Stimulated activated CD4-positive, alpha-beta T cell treated with anti-CD3 and anti-CD28 coated beads, Interleukin-15, amount 100 ng/mL, for 48 hours (primary cell): ENCODE measurements at places on chromosomes 2 and 18.

DNA sequence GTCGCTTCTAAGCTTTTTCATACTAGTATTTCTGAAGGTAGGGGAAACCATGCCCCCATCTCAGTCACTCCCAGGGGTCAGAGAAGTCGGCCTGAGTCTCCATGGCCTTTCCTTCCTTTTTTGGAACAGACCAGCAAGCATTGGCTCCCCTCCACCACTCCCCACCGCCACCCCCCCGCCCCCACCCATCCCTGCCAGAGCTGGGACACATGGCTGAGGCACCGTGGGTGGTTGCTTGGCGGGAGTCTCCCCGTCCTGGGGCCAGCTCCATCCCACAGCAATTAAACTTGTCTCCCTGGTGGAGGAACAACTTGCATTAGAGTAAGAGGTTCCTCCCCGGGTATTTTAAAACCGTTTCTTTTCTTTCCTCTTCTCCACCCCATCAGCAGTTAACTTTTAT lies 100.8 kb upstream of the TFPI start:
- DNase-seq: no peak

DNA sequence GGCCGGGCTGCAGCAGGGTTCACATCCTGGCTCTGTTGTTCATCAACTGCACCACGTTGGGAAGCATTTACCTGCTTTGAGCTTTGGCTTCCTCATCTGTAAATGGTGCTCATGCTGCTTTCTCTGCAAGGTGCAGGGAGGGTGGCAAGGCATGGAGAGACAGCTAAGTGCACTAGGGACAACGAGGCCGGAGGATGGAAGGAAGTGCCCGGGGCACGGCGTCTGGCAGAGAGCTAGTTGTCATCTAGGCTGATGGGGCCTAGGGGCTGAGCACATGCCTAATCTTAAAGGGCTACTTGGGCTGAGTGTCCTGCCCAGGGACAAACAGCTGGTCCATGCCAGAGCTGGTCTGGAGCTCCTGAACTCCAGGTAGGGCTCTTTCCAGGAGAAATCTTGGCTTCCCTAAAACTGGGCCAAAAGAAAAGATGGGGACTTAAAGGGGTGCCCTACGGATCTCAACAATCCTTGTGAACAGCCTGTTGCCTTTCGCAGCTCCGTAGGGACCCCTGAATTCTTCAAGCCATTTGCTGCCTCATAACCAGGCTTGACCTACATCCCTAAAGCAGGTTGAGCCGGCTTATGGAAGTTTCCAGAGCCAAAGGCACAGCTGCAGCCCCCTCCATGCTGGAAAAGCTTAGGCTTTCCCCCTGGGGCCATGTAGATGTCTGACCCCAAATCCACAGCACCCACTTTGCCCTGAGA lies 130.8 kb downstream of the SMAD7 start:
- no peak for DNase-seq

- no peak for DNase-seq
Observed at GRCh38 chr2:16102976-16103380, 162.6 kb downstream of the MYCN start.

- no peak for DNase-seq
Observed at GRCh38 chr2:59012971-59013370, 771.8 kb upstream of the FANCL start.

GRCh38 chr2:172282944-172283343 lies 144.4 kb upstream of the ITGA6 start:
- no peak for DNase-seq

- DNase-seq: no peak
Observed at GRCh38 chr2:17328161-17328560, 190.1 kb downstream of the RAD51AP2 start.

DNA sequence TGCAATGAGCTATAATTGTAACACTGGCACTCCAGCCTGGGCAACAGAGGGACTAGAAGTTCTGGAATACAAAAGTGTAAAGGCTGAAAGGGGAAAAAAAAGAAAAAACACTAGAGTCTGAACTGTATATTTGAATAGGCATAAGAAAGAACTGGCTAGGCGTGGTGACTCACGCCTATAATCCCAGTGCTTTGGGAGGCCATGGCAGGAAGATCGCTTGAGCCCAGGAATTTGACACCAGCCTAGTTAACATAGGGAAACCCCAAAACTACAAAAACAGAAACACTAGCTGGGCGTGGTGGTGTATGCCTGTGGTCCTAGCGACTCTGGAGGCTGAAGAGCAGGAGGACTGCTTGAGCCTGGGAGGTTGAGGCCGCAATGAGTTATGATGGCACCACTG lies 70.6 kb downstream of the SAP130 start:
- DNase-seq: no peak

- DNase-seq: no peak
Observed at GRCh38 chr2:23425885-23426262, 40.9 kb downstream of the KLHL29 start.

DNA sequence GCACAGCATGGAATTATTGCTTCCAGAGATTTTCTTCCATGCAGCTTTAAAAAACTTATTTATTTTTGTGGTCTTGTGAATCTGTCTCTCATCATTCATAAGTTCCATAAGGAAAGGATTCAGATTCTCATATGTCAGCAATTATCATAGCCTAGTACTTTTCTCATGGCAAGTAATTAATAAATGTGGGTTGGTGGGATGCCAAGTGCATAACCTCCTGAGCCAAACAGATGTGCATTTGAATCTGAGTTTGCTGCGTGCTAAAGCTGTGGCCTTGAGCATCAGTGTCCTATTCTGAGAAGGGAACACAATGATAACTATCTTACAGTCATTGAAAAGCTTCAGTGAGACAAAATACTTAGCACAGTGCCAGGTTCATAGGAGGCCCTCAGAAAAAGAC lies 331.9 kb downstream of the PDE11A start:
- DNase-seq: no peak

GRCh38 chr2:102841107-102841840 lies 79.4 kb downstream of the TMEM182 start:
- DNase-seq: peak; percentile 13

GRCh38 chr18:70998490-70998889 lies 709.6 kb downstream of the SOCS6 start:
- DNase-seq: no peak

- no peak for DNase-seq
Observed at GRCh38 chr2:63569740-63570139, 18.5 kb downstream of the WDPCP start.

GRCh38 chr2:233451950-233452349 lies 97.7 kb downstream of the DGKD start:
- no peak for DNase-seq

DNA sequence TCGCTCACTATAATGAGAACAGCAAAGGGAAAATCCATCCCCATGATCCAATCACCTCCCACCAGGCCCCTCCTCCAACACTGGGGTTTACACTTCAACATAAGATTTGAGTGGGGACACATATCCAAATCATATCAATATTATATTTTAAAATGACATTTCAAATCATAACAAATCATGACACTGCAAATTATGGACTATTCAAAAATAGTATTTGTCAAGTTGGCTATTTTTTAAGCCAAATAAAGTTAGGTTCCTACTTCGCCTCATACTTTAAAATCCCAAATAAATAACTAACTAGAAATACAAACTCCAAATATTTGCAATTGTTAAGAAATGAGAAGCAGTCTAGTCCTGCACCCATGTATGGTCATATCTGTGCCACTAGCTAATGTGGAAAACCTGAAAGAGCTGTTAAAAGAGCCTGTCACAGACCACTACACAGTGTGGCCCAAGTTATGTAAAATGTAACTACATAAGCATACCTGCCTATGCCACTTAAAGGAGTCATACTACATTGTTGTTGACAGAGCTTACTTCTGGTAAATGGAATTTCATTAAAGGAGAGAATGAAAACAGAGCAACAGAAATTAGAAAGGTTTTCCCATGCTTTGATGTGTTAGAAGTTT lies 334.7 kb upstream of the GULP1 start:
- no peak for DNase-seq

GRCh38 chr2:238846628-238847418 lies 1.1 kb upstream of the TWIST2 start:
- DNase-seq: no peak

GRCh38 chr18:8117006-8117371 lies 492.2 kb upstream of the RAB12 start:
- no peak for DNase-seq

GRCh38 chr2:174023591-174024523 lies 58.7 kb upstream of the SP3 start:
- DNase-seq: peak; percentile 51

- DNase-seq: no peak
Observed at GRCh38 chr2:229153267-229153666, 117.8 kb downstream of the PID1 start.

DNA sequence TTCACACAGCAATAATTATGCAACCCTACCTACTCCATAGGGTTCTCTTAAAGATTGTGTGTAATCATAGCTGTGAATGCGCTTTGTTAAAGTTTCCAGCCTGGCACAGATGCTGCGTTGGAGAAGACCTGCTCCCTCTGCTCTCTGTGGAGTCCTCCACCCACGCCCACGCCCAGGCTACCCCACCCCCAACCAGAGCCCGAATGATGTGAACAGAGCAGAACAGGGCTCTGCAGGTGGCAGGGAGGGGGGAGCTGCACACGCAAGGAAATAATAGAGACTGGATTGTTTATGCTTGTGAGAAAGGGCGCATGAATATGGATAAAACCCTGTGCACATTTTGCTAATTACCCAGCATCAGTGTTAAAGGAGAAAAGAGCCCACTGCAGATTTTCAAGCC lies 447.5 kb downstream of the BCL11A start:
- no peak for DNase-seq

DNA sequence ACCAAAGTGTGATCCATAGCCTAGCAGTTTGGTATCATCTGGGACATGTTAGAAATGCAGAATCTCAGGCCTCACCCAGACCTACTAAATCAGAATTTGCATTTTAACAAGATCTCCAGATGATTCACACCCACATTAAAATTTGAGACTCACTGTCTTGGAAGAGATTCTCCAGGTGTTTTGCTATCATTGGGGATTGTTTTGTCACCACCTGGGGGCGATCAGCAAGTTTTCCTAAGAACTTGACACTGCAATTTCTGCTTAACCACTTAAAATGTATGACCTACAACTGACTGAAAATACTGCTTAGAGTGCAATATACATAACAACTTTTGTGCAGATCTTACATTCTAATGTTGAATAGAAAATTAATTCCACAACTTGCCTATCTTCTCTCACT lies 18.9 kb upstream of the ITGA4 start:
- no peak for DNase-seq

GRCh38 chr2:144230033-144230432 lies 289.9 kb downstream of the ZEB2 start:
- DNase-seq: no peak

GRCh38 chr2:123521854-123522253 lies 503.2 kb upstream of the CNTNAP5 start:
- DNase-seq: no peak

- DNase-seq: peak; percentile 39
Observed at GRCh38 chr2:237149425-237149824, 63.7 kb downstream of the COPS8 start.

- peak; percentile 58 for DNase-seq
Observed at GRCh38 chr2:111897924-111898702, at the start of gene MERTK. MERTK (plus strand) TSS chr2:111898607; CDS start chr2:111898736, 129 bp downstream.

DNA sequence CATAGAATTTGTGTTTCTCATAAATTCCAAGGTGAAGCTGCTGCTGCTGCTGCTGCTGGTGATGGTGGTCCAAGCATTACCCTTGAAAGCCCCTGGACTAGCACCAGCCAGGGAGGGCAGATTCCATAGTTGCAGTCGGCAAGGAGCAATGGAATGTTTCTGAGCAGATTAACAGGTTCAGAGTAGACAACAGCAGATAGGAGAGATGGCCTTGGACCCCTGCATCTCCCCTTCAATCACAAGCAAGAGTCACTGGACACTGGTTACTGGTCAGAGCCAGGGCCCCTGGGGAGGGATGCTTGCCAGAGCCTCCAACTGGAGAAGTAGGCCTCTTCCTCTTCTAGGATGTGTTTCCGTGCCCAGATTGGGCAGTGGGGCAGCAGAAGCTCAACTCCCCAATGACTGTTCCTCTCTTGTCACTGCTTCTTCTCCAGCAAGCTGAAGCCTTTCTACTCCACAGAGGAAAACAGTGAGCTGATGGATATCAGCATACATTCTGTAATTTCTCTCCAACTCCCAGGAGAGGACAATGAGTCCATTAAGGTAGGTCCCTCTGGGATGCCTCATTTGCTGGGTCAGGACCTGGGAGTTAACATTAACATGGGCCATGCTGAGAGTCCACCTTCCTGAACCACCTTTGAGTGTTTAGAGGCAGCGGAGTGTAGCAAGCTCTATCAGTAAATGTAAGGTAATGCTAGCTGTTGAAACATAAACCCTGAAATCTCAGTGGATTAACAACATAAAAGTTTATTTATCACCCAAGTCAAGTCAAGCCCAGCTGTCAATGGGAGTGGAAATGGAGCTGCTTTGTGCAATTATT lies 35.3 kb downstream of the MROH2A start:
- DNase-seq: no peak

- DNase-seq: no peak
Observed at GRCh38 chr2:121501031-121501430, 29.6 kb upstream of the RNU4ATAC start.

DNA sequence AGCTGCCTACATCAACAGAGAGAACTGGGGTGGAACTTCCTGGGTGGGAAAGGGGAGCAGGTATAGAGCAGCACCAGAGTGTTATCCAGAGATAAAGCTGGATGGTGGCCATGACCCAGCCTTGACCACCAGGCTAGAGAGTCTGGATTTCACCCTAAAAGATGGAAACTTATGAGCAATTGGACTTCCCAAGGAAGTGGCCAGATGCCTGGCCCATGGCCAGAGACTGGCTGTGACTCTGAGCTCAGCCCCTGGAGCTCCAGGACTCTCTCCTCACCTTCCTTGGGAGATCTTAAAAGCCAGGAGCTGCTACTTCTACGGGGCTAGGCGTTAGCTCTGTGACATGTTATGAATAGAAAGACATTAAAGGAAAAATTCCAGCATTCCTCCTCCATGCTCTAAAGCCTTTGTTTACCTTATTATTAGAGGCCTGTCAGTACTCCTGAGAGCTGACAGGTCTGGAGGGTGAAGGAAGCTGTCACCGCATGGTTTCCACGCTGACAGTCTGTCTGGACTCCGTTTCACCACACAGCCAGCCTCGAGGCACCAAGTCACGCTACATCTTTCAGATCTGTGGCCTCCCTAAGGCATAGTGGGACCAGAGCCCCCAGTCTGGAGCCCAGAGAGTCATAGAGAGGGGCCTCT lies 260.0 kb upstream of the SIX2 start:
- DNase-seq: no peak

DNA sequence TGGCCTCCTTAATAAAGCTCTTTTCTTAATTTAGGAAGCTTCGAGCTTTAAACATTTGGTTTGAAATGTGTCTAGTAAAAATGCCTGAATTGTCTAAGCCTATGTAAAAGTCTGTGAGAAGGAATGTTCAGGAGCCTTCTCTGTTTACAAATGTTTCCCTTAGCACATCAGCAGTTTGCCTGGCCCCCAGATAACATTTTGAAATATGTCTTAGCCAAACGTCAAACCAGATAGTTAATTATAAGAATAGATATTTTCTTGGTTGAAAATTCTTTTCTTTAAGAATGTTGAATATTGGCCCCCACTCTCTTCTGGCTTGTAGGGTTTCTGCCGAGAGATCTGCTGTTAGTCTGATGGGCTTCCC lies 498.6 kb downstream of the CCDC85A start:
- no peak for DNase-seq

- no peak for DNase-seq
Observed at GRCh38 chr2:200379481-200380090, 73.1 kb downstream of the SPATS2L start.
